Activated CD8-positive, alpha-beta T cell treated with anti-CD3 and anti-CD28 coated beads for 36 hours (primary cell): ENCODE measurements at places on chromosomes 5 and 9. TPM values are rescaled to one million over a fixed set of nuclear protein-coding genes. Genes with fewer than 3 reads are reported as not detected.

Gene WNT8A
- not detected for total RNA-seq

Gene SPINK6
- total RNA-seq: not detected

Gene SPINK14
- total RNA-seq: not detected

Gene HOMER1
- 13.7 TPM for total RNA-seq

Gene SMIM3
- total RNA-seq: 8.8 TPM

Gene ACOT12
- not detected for total RNA-seq

Gene GPR21
- total RNA-seq: 0.45 TPM

Gene DAP
- 45.3 TPM for total RNA-seq

Gene SKIC3
- total RNA-seq: 70.0 TPM

Gene ABLIM3
- not detected for total RNA-seq

Gene NIM1K
- total RNA-seq: 3.2 TPM

Gene SPTLC1
- 39.6 TPM for total RNA-seq

Gene DEPDC1B
- total RNA-seq: 34.1 TPM

Gene PHYHD1
- 0.61 TPM for total RNA-seq

Gene FAM114A2
- 26.9 TPM for total RNA-seq

Gene TICAM2
- 0.96 TPM for total RNA-seq

Gene RASEF
- not detected for total RNA-seq

Gene SLC34A3
- not detected for total RNA-seq

Gene BRIX1
- 77.3 TPM for total RNA-seq

Gene PRSS3
- total RNA-seq: not detected

Gene ZNG1F
- 19.9 TPM for total RNA-seq

Gene PCDHGA3
- total RNA-seq: not detected

Gene TEX10
- total RNA-seq: 26.6 TPM

Gene IL31RA
- not detected for total RNA-seq

Gene CER1
- total RNA-seq: not detected

Gene NIPAL4
- total RNA-seq: 0.72 TPM

Gene ADAMTS2
- total RNA-seq: not detected

Gene PCDHGA8
- not detected for total RNA-seq

Gene CRB2
- not detected for total RNA-seq

Gene TAF11L5
- total RNA-seq: not detected

Gene CYLC2
- not detected for total RNA-seq

Gene GAPVD1
- 49.8 TPM for total RNA-seq

Gene TAF11L12
- not detected for total RNA-seq

Gene ERAP2
- 44.5 TPM for total RNA-seq

Gene FAM120AOS
- total RNA-seq: 36.4 TPM

Gene KCNIP1
- not detected for total RNA-seq

Gene FLT4
- total RNA-seq: 3.3 TPM

Gene TYRP1
- not detected for total RNA-seq

Gene TUSC1
- 0.25 TPM for total RNA-seq

Gene TNC
- total RNA-seq: 0.05 TPM

Gene LCN15
- total RNA-seq: not detected
